ENCODE measurements at places on chromosomes 16 and 17. TPM values are rescaled to one million over a fixed set of nuclear protein-coding genes. Genes with fewer than 3 reads are reported as not detected.

DNA sequence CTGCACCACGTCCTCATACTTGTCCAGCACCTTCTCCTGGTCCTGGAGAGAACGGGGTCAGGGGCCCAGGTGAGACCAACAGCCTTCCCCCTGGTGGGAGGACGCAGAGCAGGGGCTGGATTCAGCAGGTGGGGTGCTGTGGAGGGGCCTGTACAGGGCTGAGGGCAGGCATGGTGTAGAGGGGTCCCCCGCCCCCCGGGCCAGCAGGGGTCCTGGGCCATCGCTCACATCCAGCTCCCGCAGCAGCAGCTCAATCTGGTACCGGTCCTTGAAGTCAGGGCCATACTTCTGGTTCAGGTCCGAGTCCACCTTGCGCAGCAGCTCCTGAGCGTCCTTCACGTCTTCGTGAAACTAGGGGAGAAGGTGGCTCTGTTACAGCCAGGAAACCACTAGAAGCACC is 41.6 kb downstream of the PPL start:
- no peak for DNase-seq
- peaks cover 34% of the 10 kb centered on the region for H3K36me3 ChIP-seq
- H3K4me3 ChIP-seq = no peak overlapping the region
- no peaks in the 10 kb centered on the region for H3K27me3 ChIP-seq

The ALOX15B gene
- 29.7 TPM for polyA plus RNA-seq

GRCh38 chr17:7405350-7406234 is 1.7 kb upstream of the TMEM256 start:
- no peaks in the 10 kb centered on the region for H3K36me3 ChIP-seq
- no peak overlapping the region for H3K27ac ChIP-seq
- DNase-seq = no peak

DNA sequence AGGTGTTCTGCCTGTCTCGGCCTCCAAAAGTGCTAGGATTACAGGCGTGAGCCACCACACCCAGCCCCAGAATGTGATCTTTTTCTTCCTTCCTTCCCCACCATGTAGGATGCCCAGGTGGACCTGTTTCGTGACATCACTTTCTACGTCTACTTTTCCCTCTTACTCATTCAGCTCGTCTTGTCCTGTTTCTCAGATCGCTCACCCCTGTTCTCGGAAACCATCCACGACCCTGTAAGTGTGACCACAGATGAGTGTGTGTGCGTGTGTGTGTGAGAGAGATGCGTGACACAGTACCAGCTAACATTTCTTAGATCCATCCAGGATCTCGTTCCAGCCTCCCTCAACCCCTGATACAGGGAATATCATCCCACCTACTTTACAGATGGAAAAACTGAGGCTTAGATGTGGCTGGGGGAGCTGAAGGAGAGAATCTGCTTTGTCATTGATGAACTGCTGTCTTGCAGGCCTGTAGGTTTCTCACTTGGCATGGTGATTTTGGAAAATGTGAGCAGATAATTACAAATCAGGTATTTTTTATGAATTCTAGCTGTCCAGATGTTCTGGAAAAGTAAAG is 67.1 kb downstream of the ABCC1 start:
- no peaks in the 10 kb centered on the region for H3K27me3 ChIP-seq
- DNase-seq = no peak
- H3K27ac ChIP-seq = no peak overlapping the region
- peaks cover 7% of the 10 kb centered on the region for H3K4me1 ChIP-seq
- peaks cover 31% of the 10 kb centered on the region for H3K36me3 ChIP-seq

DNA sequence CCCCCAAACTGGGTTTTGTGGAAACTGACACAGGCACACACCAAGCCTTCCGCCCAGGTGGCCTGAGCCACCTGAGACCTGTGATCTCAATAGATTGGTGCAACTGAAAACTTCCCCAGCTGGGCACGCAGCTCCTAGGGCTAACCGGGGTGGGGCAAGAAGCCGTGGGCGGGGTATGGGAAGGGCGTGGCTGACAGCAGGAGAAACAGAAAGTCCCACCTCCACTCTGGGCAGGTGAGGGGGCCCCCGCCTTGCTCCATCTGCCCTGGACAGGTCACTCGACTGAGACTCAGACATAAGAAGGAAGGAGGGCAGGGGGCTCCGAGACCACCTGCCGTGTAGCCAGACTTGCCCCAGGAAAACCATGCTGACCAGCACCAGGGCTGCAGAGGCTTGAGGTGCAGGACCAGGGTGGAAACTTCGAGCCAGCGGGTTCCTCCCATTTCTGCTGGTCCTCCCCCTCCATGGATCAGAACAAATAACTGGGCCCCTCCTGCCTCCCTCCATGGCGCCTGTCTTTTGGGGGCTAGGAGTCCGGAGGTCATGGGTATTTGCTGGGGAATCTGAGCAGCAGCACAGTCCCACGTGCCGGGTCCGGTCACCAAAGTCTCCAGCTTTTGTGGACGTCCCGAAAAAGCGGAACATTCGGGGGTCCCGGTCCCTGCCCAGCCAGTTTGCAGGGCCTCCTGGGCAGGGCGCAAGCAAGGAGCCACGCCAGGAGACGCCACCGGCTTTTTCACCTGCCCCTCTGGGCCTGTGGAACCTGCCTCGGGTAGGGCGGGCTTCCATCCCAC is 1.3 kb downstream of the TIMP2 start:
- H3K36me3 ChIP-seq = no peaks in the 10 kb centered on the region
- peak overlapping the region; percentile 44 for H3K4me3 ChIP-seq
- no peak for DNase-seq
- no peak overlapping the region for H3K27ac ChIP-seq
- peaks cover 7% of the 10 kb centered on the region for H3K4me1 ChIP-seq
- H3K27me3 ChIP-seq = peaks cover 25% of the 10 kb centered on the region

The DHX38 gene
- polyA plus RNA-seq = 23.9 TPM

The KRT33B gene
- 0.21 TPM for polyA plus RNA-seq

The SCNN1G gene
- polyA plus RNA-seq = 0.70 TPM

GRCh38 chr17:3957735-3958599 is 6.3 kb downstream of the ATP2A3 start:
- H3K27ac ChIP-seq = no peak overlapping the region
- peaks cover 13% of the 10 kb centered on the region for H3K27me3 ChIP-seq
- H3K36me3 ChIP-seq = no peaks in the 10 kb centered on the region

GRCh38 chr16:6206080-6206479 is 1108.5 kb upstream of the EEF2KMT start:
- no peak for DNase-seq
- H3K4me3 ChIP-seq = no peak overlapping the region
- no peak overlapping the region for H3K27ac ChIP-seq

DNA sequence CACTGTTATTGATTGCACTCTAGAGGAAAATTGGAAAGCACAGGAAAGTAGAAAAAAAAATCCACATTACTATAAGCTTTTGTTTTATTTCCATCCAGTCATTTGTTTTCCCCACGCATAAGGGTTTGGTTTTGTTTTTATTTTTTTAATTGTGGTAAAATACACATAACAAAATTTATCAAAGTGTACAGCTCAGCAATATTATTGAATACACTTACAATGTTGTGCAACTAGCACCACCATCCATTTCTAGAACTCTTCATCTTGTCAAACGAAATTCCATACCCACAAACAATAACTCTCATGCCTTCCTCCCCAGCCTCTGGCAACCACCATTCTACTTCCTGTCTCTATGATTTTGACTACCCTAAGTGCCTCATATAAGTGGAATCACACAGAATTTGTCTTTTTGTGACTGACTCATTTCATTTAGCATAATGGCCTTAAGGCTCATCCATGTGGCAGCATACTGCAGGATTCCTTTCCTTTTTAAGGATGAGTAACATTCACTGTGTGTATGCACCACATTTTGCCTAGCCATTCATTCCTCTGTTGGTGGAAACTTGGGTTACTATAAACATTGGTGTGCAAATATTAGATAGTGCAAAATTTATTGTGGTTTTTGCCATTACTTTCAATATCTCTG is 11.1 kb downstream of the SPPL2C start:
- no peaks in the 10 kb centered on the region for H3K4me1 ChIP-seq
- DNase-seq = no peak

GRCh38 chr17:32852811-32853210 is 24.1 kb downstream of the MYO1D start:
- H3K27me3 ChIP-seq = no peaks in the 10 kb centered on the region
- H3K27ac ChIP-seq = no peak overlapping the region
- no peaks in the 10 kb centered on the region for H3K36me3 ChIP-seq

DNA sequence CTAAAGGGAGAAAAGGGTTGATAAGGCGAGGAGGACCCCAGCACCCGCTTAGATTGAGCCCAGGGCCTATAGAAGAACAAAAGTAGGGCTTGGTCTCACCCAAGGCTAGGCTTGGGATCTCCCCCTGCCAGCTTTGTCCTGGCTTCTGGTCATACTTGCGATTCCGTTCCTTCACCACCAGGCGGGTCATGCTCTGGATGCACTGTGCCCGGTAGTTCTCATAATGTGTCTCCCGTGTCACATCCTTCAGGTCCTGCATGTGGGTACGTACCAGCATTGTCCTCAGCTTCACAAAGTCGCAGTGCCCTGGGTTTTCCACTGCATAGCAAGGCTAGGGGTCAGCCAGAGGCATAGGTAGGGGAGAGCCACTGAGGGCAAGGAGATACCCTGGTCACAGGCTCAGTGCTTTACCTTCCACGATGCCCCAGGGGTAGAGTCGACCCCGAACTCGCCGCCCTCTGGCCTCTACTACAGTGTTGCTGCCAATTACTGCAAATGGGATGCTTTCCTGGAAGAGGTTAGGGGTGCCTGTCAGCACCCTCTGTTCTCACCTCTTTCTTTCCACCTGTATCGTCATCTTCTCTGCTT is 6.5 kb upstream of the MTMR4 start:
- no peak overlapping the region for H3K4me3 ChIP-seq
- H3K36me3 ChIP-seq = no peaks in the 10 kb centered on the region
- DNase-seq = no peak
- no peaks in the 10 kb centered on the region for H3K27me3 ChIP-seq

DNA sequence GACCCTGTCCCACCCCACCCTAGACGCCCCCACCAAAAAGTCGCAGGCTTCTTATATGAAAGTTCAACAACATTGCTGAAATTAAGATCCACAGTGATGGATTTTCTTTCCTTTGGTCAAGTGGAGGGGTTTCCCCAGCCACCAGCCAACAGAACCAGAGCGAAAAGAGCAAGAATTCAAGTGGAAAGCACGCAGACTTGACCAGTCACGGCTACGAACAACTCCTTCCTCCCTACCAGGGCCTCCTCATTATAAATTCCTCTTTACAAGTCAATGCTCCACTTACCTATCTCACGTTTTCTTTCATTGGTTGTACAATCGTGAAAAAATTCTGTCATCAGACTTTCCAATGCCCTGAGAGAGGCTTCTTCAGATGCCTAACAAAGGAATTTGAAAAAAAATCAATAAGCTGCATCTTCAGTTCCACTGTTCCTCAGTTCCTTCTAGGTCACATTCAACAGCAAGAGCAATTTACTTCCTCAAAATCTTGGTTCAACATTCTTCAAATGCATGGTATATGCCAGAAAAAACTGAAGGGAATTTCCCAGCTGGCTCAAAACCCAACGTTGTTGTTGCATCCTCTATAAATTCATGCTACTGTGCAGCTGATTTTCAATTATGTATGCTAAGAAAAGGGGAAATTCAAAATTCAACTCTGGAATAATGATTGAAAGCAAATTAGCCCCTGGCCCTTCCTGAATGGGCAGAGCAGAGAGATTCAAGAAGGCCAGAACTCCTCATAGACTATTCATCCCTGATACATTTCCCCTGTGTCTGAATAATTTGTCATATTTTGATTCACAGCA is 30.9 kb downstream of the XPO6 start:
- no peak overlapping the region for H3K4me3 ChIP-seq
- DNase-seq = no peak
- peaks cover 9% of the 10 kb centered on the region for H3K36me3 ChIP-seq
- H3K27me3 ChIP-seq = no peaks in the 10 kb centered on the region
- no peak overlapping the region for H3K27ac ChIP-seq
- peaks cover 15% of the 10 kb centered on the region for H3K4me1 ChIP-seq

GRCh38 chr17:66021757-66022156 is 170.2 kb downstream of the CEP112 start:
- H3K4me1 ChIP-seq = no peaks in the 10 kb centered on the region
- no peak overlapping the region for H3K27ac ChIP-seq
- H3K36me3 ChIP-seq = no peaks in the 10 kb centered on the region
- no peak overlapping the region for H3K4me3 ChIP-seq
- no peaks in the 10 kb centered on the region for H3K27me3 ChIP-seq

DNA sequence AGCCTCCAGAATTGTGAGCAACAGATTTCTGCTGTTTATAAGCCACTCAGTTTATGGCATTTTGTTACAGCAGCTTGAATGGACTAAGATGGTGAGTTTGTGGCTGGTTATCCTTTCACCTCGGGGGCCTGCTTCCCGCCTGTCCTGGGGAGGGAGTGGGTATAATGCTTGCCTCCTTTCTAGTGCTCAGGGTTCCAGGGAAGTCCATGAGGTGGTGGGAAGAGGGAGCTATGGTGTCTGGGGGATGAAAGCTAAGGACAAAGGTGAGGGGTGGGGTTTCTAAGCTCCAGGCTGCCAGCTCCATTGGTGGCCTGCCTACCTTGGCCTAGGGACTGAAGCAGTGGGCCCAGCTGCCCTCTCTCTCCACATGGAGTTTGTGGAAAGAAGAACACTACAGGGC is 50.2 kb upstream of the SDK2 start:
- no peaks in the 10 kb centered on the region for H3K36me3 ChIP-seq
- H3K4me3 ChIP-seq = no peak overlapping the region
- DNase-seq = no peak
- no peak overlapping the region for H3K27ac ChIP-seq
- no peaks in the 10 kb centered on the region for H3K4me1 ChIP-seq
- H3K27me3 ChIP-seq = peaks cover 4% of the 10 kb centered on the region

DNA sequence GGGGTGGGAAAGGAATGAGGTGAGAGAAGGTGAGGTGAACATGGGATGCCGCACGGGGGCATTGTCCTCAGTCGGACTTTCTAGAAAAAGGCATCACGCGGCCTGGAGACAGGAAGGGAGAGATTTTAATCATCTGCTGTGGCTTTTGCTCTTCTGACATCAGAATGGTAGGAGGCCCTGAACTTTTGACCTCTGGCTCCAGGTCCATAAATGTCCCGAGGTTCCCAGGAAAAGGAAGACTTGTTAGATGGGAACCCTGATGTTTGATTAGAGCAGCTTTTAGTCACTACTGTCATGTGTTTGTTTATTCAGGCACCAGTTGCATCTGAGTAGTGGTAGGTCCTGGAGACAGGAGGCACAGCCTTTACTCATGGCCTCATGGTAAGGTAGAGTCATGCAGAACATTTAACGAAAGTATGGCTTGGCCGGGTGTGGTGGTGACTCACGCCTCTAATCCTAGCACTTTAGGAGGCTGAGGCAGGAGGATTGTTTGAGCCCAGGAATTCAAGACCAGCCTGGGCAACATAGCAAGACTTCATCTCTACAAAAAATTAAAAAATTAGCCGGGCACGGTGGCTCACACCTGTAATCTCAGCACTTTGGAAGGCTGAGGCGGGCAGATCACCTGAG is 203.1 kb downstream of the MSI2 start:
- no peak overlapping the region for H3K4me3 ChIP-seq
- H3K27me3 ChIP-seq = no peaks in the 10 kb centered on the region
- no peak overlapping the region for H3K27ac ChIP-seq
